Stimulated activated CD4-positive, alpha-beta T cell treated with anti-CD3 and anti-CD28 coated beads, Interleukin-12 subunit alpha, Interleukin-12 subunit beta, amount 100 ng/mL, for 24 hours (primary cell): ENCODE measurements at places on chromosomes 3 and 15.

GRCh38 chr3:69052472-69052898 lies 352 bp upstream of the TMF1 start:
- DNase-seq: no peak

DNA sequence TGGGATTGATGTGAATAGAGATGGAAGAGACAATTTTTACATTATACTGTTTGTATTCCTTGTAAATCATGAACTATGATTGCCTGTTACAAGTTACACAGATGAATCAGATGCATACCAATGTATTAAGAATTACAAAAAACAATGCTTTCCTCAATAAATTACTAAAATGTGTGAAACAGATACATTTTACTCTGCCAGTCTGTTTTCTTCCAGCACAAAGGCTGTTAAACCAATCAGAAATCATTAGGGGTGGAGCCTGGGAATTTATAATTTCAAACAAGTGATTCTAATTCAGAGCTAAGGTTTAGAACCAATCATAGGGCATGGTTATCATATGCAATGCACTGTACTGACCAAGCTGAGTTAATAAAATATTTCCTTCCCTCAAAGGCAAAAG lies 21.8 kb upstream of the ANKRD28 start:
- no peak for DNase-seq

DNA sequence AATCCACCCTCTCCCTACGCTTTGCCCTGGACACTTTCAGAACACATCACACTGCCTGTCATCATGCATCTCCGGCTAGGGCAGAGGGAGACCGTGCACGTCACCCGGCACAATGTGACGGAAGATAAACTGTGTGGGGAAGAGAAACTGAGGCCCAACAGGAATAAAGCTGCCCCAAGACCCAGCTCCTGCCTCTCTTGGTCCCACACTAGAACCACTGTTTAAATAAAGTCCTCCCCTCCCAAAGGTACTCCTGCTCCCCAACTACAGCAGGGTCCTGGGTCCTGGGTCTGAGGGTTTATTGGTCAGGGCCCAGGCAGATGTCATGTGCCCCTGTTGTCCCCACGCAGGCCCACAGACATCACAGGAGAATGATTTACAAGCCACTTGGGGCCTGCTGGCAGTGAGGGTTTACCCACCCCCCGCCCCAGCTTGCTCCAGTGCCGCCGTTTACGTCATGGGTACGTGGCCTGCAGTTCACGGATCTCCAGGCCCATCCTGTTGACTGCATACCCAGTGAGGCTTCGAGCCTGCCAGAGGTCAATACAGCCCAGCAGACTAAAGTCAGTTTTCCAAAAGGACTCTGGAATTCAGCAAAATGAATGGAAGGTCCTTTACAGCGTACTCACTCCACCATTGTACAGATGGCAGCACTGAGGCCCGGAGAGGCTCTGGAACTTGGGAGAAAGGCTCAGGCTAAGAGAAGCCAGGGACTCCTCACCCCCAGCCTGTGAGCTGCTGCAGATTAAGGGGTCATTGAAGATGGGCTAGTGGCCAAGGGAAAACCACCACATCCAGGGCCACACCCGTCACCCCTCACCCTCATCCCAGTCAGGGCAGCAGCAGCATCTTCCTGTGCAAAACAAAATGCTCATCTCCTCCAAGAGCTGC lies 23.2 kb downstream of the ALS2CL start:
- no peak for DNase-seq

GRCh38 chr15:100041127-100041828 lies 300.5 kb downstream of the ADAMTS17 start:
- DNase-seq: no peak

DNA sequence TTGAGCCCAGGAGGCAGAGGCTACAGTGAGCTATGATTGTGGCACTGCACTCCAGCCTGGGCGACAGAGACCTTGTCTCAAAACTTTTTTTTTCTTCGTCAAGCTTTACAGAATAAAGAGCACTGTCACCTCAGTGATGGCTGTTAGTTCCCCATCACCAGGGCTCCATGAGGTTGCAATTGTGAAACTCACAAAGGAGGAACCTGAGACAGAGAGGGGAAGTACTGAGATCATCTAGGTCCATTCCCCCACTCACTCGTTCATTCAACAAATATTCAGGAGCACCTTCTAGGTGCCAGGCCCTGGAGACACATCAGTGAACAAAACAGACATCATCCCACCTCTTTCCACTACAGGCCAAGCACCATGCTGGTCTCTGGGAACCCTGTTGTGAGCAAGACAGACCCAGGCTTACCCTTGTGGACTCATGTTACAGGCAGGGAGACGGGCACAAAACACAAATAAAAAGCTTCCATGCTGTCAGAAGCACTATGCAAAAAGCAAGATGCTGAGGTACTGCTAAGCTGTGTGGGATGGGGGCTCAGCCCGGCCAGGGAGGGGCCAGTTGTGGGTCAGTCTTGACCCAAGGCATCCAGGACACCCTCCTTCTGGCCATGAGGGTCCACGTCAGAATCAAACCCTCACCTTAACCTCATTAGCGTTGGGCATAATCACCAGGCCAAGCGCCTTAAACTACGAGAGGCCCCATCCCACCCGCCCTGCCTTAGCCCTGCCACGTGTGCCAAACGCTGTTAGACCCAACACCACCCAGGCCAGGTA lies 2.1 kb upstream of the RHO start:
- no peak for DNase-seq

DNA sequence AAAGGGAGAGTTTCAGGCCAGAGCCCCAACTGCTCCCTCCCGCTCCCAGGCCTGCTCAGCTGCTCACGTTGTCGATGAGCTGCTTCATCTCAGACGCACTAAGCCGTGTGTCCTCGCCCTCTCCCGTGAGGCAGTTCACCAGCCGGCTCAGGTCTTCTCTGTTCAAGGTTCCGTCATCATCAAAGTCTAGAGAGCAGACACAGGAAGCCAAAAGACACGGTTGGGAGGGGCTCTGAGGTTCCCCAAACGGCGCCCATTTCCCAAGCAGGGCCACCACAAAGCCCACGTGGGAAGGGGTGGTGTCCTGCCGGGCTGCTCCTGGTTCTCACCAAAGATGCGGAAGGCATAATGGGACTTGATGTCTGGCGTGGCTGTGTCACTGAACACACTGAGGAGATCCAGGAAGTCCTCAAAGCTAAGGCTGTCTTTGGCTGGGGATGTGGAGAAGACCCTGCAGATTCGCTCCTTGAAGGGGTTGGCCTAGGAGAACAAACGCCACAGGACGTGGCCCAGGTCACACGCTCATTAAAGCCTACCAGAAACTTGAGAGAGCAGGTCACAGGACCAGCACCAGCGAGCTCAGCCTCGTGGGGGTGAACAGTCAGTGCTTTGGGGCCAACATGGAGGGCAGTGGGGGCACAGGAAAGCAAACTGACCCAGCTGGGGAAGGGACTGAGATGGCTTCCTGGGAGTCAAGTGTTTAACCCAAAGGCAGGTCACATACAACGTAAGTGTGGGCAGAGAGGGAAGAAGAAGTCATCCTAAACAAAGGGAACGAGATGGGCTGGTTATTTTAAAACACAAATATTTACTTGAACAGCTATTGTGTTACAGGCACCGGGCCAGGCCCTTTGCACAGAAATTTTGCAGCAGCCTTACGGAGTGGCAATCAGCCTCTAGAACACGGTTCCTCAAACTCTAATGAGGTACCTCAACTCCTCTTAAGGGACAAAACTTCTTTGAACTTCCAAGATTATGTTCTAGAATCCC lies 2.4 kb downstream of the CIB1 start:
- DNase-seq: peak; percentile 58

GRCh38 chr3:30620402-30621360 lies 14.3 kb downstream of the TGFBR2 start:
- peak; percentile 37 for DNase-seq

GRCh38 chr3:101695779-101696372 lies 9.4 kb upstream of the RPL24 start:
- DNase-seq: no peak

DNA sequence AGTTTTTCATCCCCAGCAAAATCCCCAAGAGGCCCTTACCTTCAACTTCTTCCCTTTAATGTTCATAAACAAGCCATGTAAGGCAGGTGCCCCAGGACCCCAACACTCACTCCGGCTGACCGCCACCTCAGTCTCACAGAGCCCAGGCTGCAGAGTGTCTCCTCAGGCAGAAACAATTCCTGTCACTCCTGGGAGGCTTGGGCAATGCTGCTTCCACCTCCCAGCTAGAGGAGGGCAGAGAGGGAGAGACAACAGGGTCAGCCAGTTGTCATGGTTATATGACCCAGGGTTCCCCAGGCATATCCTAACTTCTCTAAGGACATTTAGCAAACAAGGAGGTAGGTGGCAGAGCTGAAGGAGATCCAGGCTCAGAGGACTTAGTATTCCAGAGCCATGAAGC lies at the start of gene PLIN1:
TSS of gene PLIN1 (minus strand) at position 156 of the 400 bp plus-strand sequence. CDS start 1,878 bp downstream, outside the sequence.
- no peak for DNase-seq

GRCh38 chr15:34582461-34583371 lies 735 bp downstream of the GOLGA8B start:
- DNase-seq: no peak

DNA sequence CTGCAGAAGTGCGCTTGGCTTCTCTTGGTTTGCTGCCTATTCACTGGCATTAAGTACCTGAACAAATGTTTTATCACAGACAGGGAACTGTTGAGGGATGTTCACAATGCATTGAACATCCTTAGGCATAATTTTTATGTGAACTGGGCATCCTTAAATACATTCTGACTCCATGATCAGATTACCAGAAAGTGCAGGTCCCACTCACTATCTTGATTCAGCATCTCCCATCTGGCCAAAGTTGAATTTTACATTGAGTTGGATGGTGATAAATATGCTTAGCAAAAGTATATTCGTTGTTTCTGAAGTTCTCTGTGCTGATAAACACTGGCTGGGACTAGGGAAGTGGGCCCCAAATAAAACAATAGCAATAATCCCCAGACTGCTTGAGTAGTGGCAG lies 108.5 kb downstream of the RBMS3 start:
- no peak for DNase-seq

- no peak for DNase-seq
Observed at GRCh38 chr3:45794177-45794560, 2.2 kb downstream of the SLC6A20 start.

DNA sequence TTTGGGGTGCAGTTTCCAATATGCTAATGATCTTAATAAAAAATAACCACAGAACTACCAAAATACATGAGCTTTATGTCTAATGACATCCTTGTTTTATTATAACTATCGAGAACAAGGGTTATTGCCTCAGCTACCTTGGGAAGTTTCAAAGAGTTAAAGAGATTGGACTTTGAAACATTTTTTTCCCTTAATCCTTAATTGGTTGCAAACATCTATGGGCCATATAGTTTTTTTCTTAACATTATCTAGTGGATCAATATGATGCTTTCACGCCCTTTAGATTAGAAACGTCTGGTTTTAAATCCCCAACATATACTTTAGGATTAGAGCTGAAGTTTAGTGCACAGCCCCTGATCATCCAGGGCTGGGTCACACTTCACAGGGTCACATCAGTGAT lies 219.2 kb upstream of the SGO1 start:
- no peak for DNase-seq

- DNase-seq: no peak
Observed at GRCh38 chr15:73570355-73571032, 62.7 kb downstream of the NPTN start.

GRCh38 chr15:41554343-41554742 lies 4.7 kb upstream of the TYRO3 start:
- DNase-seq: no peak

GRCh38 chr15:38531509-38531908 lies 33.1 kb downstream of the RASGRP1 start:
- DNase-seq: no peak

DNA sequence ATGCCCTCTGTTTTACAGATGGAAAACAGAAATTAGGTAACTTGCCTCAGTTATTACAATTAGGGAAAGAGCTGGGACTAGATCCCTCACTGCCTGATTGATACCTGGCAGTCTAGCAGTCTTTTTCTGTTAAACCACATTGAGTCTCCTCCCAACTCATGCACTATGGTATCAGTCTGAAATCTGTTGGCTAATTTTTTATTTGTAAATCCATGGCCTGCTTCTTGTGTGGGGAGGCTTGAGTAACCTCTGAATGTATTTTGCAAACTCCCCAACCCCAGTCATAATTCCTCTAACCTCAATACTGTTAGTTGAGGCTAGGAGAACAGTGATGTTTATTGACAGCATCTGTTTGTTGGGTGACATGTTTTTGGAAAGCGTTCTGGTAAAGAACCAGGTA lies 35.9 kb downstream of the TMOD3 start:
- DNase-seq: no peak

GRCh38 chr3:189898559-189899153 lies 222.0 kb downstream of the P3H2 start:
- DNase-seq: no peak

GRCh38 chr15:63860155-63860554 lies 26.4 kb upstream of the HERC1 start:
- peak; percentile 20 for DNase-seq

- DNase-seq: no peak
Observed at GRCh38 chr3:107604057-107604822, 81.5 kb downstream of the BBX start.

GRCh38 chr3:66326340-66326739 lies 105.5 kb downstream of the SLC25A26 start:
- no peak for DNase-seq

GRCh38 chr15:42233107-42233506 lies 25.0 kb upstream of the VPS39 start:
- no peak for DNase-seq

DNA sequence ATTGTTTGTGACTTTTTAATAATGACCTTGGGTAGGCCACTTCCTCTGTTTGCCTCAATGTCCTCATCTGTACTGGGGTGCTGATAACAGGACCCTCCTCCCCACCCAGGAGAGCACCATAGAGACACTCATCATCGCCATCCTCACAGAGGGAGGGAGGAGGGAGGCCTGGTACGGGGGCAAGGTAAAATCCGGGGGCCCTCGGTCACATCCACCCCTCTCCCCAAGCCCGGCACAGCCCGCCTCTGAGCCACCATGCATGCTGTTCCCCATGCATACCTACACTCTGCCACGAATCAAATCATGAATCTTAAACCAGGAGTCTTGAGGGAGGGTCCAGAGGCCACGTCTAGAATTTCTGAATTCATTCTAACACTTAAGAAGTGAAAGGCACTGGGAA lies 74.9 kb upstream of the IQSEC1 start:
- no peak for DNase-seq

GRCh38 chr15:100054539-100054938 lies 287.2 kb downstream of the ADAMTS17 start:
- DNase-seq: no peak

DNA sequence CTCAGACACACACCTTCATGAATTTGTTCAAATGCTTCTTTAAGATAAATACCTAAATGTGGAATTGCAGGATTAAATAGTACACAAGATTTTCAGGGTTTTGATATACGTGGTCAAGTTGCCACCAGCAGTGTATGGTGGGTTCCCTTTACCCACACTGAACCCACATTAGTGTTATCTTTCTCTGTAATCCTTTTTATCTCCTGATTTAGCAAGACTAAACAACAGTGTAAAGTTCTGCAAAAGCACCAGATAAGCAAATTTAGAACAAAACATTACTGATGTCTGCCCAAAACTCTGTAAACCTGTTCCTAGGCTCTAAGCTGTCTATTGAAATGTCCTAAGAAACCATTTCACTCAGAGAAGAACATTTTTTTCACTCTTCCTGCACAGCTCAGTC lies 352.9 kb downstream of the FHIT start:
- DNase-seq: no peak
